ENCODE measurements at places on chromosomes 1 and 21. TPM values are rescaled to one million over a fixed set of nuclear protein-coding genes. Genes with fewer than 3 reads are reported as not detected.
A peak's percentile ranks its signal among the peaks of the same experiment; 100 is the strongest.

GRCh38 chr1:90717665-90718410 lies 736 bp upstream of the BARHL2 start:
- DNase-seq: peak; percentile 85
- H3K36me3 ChIP-seq: no peaks in the 10 kb centered on the region
- H3K4me1 ChIP-seq: peaks cover 51% of the 10 kb centered on the region
- peak overlapping the region; percentile 39 for H3K4me3 ChIP-seq
- H3K27me3 ChIP-seq: peaks cover 4% of the 10 kb centered on the region
- no peak overlapping the region for H3K27ac ChIP-seq

- no peak overlapping the region for H3K27ac ChIP-seq
- DNase-seq: no peak
- no peaks in the 10 kb centered on the region for H3K4me1 ChIP-seq
- peaks cover 6% of the 10 kb centered on the region for H3K36me3 ChIP-seq
- no peak overlapping the region for H3K4me3 ChIP-seq
These were observed 79.0 kb downstream of the NPHP4 start for GRCh38 chr1:5913078-5913845.

GRCh38 chr21:20998456-20998789 lies 214 bp downstream of the NCAM2 start:
- peaks cover 5% of the 10 kb centered on the region for H3K27me3 ChIP-seq
- peak overlapping the region; percentile 45 for H3K4me3 ChIP-seq
- peaks cover 14% of the 10 kb centered on the region for H3K4me1 ChIP-seq
- DNase-seq: no peak

DNA sequence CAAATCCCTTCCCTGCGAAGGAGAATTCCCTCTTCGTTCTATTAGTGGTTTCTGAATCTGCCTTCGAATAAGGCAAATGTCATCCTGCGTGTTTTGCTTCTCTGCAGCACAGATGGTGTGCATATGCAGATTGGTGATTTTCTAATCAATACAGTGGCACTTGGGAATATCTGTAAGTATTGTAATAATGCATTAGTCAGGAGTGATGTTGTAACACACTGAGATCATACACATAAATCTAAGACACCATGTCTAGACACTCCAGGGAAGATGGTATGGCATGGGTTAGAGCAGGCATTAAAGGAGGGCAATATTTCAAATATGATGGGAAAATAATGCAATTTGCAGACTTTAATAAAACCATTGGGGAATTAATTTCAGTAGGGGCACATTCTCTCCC lies 513.2 kb upstream of the PTBP2 start:
- no peaks in the 10 kb centered on the region for H3K36me3 ChIP-seq
- no peak overlapping the region for H3K4me3 ChIP-seq
- H3K27me3 ChIP-seq: no peaks in the 10 kb centered on the region
- H3K27ac ChIP-seq: no peak overlapping the region

- H3K27ac ChIP-seq: no peak overlapping the region
- H3K4me3 ChIP-seq: no peak overlapping the region
- no peaks in the 10 kb centered on the region for H3K4me1 ChIP-seq
These were observed 5.3 kb upstream of the FCER1A start for GRCh38 chr1:159296706-159297375.

DNA sequence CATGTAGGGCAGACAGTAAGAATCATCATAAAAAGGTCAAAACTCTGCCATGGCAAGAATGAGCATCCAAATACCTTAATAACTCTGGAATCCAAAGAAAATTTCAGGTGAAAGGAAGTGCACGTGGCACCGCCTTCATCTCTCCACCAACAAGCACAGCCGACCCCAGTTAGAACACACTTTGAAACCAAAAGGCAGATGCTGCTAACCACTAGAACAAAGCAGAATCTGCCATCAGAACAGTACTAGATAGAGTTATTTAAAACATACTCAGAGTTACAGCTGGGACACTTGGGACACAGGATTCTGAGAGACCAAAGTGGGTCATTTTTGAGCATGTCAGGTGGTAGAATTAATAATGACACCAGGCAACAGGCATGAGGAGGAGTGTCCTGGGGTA lies 106.7 kb upstream of the SOD1 start:
- no peaks in the 10 kb centered on the region for H3K36me3 ChIP-seq
- no peak for DNase-seq
- H3K27me3 ChIP-seq: peaks cover 7% of the 10 kb centered on the region
- no peak overlapping the region for H3K27ac ChIP-seq

DNA sequence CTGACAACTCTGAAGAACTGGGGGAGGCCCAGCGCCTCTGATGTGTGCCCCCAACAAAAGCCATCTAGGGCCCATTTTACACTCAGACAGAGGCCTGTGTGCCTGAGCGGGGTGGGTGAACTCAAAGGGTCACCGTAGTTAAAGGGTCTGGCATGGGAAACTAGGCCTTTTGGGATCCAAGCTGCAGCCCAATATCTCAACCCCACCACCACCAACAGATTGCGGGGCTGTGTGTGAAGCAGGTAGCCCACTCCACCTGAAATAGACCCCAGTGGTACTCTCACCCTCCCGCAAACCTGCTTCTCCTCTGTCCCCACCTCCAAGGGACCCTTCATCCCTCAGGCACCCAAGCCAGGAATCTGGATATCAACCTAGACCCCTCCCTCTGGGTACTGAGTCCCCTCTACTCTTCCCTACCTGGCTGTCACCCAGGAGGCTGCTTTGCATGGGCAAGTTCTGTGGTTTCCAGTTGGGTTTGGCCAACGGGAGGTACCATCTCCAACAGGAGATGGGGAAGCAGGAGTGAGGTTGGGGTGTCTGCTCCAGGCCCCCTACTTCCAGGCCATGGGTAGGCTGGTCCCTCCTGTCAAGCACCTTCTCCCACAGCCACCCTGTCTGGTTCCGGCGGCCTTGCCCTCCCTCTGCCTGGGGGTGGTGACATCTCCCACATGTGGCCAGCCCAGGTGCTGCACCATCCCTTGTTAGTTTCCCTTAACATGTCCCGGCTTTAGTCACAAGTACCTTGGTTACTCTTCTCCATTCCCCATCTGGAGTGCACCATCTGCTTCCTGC lies 35.2 kb upstream of the LRP8 start:
- peaks cover 6% of the 10 kb centered on the region for H3K4me1 ChIP-seq
- no peak overlapping the region for H3K27ac ChIP-seq
- DNase-seq: no peak
- H3K36me3 ChIP-seq: no peaks in the 10 kb centered on the region
- H3K4me3 ChIP-seq: no peak overlapping the region
- H3K27me3 ChIP-seq: no peaks in the 10 kb centered on the region

DNA sequence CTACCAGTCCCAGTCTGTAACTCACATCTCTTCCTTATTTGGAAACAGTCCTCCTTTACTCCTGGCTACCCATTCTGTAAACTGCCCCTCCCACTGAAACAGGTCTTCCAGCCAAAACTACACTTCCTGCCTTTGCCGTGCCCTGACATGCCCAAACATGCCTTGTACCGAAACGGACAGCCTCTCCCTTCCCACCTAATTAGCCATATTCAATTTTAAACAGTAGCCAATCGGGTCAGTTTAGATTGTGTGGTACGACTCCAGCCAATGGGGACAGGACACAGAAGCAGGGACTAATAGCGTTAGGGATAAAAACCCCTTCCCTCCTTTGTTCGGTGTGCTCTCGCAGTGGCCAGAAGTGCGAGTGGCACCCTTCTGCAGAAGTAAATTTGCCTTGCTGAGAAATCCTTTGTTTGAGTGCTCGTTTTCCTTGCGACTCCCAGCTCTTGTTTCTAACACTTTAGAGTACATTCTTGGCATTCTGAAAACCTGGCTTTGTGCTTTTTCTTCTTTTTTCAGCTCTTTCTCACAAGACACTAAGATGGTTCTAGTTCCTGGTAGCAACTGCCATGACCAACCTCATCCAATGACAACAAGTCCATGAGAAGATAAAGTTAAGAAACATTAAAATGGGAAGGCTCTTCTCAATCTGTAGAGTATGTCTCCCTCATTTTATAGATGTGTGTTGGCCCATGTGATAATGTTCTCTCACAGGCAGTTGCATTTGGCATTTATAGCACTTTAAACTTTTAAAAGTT lies 325.1 kb upstream of the GREM2 start:
- H3K36me3 ChIP-seq: no peaks in the 10 kb centered on the region
- H3K27ac ChIP-seq: no peak overlapping the region
- DNase-seq: no peak
- H3K27me3 ChIP-seq: no peaks in the 10 kb centered on the region

- no peaks in the 10 kb centered on the region for H3K36me3 ChIP-seq
- no peaks in the 10 kb centered on the region for H3K4me1 ChIP-seq
- no peak overlapping the region for H3K4me3 ChIP-seq
These were observed 105.7 kb downstream of the SYF2 start for GRCh38 chr1:25126562-25126961.

DNA sequence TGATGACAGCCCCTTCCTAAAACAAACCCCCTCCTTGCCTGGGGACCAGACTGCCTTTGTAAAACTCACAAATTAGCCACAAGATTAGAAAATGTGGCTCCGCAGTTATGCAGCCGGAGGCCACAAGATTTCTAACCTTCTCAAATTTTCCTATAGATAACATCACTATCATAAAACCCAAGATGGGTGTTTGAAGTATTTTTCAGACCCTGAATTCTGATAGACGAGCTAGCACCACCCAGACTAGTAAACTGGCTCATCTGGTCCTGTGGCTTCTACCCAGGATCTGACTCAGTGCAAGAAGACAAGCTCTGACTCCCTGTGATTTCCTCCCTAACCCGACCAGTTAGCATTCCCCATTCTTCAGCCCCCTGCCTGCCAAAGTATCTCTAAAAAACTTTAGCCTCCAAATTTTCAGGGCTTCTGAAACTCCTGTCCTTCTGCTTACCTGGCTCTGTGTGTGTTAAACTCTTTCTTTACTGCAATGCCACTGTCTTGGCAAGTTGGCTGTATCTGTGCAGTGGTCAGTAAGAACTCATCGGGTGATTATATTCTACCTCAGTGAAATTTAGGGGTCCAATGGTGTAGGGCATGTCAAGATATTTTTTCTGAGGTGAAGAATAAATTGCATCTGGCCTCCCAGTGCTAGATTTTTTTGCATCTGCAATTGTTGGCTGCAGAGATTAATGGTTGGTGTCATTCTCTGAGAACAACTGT lies 102.1 kb downstream of the S1PR1 start:
- no peaks in the 10 kb centered on the region for H3K4me1 ChIP-seq
- DNase-seq: no peak
- no peak overlapping the region for H3K27ac ChIP-seq
- H3K4me3 ChIP-seq: no peak overlapping the region

DNA sequence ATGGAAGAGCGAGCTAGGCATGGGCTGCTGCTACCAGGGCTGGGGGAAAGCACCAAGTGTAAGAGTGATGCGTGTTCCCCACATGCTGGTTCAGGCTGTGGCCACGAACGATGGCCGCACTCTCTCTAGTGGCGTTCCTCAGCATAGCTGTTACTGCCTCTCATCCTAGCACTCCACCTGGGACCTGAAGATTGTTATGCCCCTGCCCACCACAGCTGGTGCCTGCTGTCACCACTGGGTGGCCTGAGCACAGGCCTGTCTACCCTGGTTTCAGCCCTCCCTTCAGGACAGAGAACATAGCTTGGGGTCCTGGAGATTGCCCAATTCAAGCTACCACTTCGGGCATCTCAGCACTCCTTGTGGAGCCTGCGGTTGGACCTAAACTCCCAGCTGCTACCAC lies 80.1 kb upstream of the PDC start:
- H3K27me3 ChIP-seq: no peaks in the 10 kb centered on the region
- DNase-seq: no peak
- H3K4me3 ChIP-seq: no peak overlapping the region
- H3K36me3 ChIP-seq: no peaks in the 10 kb centered on the region
- no peak overlapping the region for H3K27ac ChIP-seq

Gene SPRR2A
- not detected for total RNA-seq

Gene EXTL2
- 7.2 TPM for total RNA-seq

Gene RIMKLA
- total RNA-seq: 14.3 TPM

Gene TMEM52
- 3.4 TPM for total RNA-seq

Gene E2F2
- 1.1 TPM for total RNA-seq
